Activated naive CD4-positive, alpha-beta T cell treated with Interleukin-2 at 50 U/mL for 16 hours (primary cell): ENCODE measurements at places on chromosomes 11 and 22.
A peak's percentile ranks its signal among the peaks of the same experiment; 100 is the strongest.

GRCh38 chr11:69297787-69298266 lies 3.9 kb downstream of the MYEOV start:
- peak; percentile 26 for DNase-seq

DNA sequence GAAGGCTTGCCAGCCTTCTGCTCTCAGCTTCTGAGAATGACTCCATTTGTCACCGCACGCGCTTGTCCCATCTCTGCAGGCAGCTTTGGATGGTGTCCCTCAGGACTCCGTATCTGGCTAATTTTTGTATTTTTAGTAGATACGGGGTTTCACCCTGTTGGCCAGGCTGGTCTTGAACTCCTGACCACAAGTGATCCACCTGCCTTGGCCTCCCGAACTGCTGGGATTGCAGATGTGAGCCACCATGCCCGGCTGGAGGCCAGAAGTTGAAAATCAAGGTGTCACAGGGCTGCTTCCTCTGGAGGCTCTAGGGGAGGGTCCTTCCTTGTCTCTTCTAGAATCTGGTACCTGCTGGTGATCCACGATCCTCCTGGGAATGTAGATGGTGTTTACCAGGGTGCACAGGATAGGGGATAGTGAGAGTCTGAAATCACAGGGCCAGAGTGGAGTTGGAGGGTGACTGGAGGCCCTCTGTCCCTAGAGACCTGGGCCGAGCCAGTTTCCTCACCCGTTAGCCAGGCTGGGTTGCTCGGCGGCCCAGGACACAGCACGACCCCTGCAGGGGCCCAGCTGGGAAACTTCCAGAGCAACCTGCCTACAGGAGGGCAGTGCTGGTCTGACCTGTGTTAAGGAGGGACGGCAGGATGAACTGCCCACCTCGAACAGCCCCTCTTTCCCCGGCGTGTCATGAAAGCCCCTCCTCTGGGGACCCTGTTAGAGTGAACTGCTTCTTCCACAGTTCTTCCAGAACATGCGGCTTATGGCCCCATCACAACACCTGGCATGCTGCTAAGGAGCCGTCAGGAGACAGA lies 48.9 kb upstream of the SHANK2 start:
- no peak for DNase-seq

- DNase-seq, result no peak
Observed at GRCh38 chr11:16896729-16897469, 117.3 kb downstream of the PLEKHA7 start.

GRCh38 chr11:126815111-126815510 lies 185.5 kb downstream of the KIRREL3 start:
- DNase-seq, result no peak

GRCh38 chr11:122224867-122225266 lies 108.9 kb upstream of the BLID start:
- DNase-seq, result no peak

GRCh38 chr11:72929256-72929655 lies 115.0 kb downstream of the ATG16L2 start:
- DNase-seq, result no peak

DNA sequence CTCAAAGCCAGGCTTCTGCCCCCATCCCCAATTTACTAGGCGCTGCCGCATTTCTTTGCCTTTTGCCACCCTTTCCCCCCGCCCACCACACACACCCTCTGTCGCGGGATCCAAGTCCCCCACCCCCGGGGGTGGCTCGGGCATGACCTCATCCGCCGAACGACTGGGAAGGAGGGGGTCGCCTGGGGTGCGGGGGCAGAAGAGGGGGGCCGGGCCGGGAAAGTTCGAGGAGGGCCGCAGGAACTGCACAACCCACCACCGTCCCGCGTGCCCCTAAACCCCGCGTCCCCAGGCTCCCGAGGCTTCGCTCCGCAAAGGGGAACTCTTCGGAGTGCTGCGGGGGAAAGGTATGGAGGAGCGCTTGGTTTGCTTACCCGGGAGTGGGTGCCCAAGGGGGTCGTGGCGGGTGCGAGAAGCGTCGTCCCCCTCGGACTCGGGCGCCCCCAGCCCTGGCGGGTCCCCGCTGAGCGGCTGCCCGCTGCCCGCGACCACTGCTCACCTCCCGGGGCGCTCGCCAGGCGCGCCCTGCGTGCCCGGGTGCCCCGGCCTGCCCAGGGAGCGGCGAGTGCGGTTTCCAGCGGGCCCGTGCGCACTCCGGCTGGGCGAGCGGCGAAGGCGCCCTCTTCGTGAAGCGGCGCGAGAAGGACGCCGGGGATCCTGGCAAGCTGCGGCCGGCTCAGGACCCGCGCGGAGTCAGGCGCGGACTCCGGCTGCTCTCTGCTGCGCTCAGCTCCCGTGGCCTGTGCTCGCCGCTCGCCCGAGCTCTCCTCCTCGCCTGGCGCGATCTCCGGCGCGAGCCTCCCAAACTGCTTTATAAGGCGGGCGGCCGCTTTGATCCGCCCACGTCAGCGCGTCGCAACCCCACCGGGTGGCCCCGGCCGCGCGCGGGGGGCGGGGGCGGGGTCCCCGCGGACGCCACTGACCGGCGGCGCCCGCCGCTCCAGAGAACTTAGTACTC lies 4.0 kb upstream of the WNT11 start:
- DNase-seq, result peak; percentile 15
